ENCODE measurements at places on chromosomes 11 and 22. TPM values are rescaled to one million over a fixed set of nuclear protein-coding genes. Genes with fewer than 3 reads are reported as not detected.
A peak's percentile ranks its signal among the peaks of the same experiment; 100 is the strongest.

The GSTT2B gene
- total RNA-seq: 1.9 TPM

GRCh38 chr11:124717786-124718651 lies 21.7 kb upstream of the NRGN start:
- DNase-seq: peak; percentile 49

DNA sequence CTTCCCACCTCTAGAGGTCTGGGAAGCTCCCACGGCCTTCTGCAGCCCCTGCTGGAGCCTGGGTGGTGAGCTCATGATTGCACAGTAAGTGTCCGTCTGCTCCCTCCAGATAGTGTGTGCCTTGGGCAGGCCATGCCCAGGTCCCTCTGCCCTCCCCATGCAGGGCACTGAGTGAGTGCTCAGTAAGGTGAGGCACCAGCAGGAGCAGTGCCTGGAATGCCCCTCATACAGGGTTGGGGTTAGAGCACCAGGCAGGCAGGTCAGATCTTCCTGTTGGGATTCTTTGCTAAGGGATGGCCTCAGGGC lies 50.3 kb downstream of the NAT10 start:
- no peak for DNase-seq

DNA sequence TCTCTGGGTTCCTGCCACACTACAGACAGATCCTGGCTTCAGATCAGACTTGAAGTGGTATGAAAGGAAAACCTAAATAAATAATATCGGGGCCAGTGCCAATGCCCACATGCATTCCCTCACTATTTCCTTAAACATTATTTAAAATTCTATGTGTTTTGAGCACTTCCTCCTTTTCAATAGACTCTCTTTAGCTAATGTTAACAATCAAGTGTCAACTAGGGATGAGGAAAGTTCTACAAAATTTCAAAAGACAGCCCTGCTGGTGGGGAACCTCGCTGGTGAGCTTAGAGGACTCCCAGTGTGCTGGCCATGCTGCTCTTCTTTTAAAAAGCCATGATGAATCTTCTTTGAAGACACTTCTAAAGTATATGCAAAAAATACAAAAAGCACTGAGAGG lies 87.5 kb downstream of the ENTHD1 start:
- DNase-seq: no peak

GRCh38 chr11:47111318-47111804 lies 65.3 kb downstream of the ARFGAP2 start:
- no peak for DNase-seq
